ENCODE measurements at places on chromosomes 13 and 19. TPM values are rescaled to one million over a fixed set of nuclear protein-coding genes. Genes with fewer than 3 reads are reported as not detected.

DNA sequence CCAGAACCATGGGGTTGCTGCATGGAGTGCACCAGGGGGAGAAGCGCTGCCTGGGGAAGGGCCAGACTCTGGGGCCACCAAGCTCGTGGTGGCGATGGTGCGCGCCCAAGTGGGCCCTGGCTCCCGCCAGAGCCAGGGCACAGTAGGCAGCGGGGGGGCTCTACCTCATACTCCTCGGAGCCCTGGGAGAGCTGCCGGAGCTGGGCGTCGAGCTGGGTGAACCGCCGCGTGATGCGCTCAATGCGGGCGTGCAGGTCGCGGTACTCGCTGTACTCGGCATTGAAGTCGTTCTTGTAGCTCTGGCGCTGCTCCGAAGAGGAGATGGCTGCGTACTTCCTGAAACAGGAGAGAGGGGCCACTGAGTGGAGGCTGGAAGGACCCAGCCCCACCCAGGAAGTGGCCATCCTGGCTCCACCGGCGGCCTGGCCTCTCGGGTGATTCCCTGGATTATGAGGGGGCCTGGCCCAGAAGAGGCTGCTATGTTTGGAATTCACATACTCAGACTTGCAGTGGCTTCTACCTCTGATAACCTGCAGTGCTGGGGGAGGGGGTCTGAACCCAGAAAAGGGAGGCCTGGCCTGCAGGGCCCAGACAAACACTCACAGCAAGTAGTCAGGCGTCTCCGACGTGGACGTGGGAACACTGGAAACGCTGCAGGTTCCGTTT lies 8.3 kb upstream of the ISYNA1 start:
- DNase-seq, result no peak

DNA sequence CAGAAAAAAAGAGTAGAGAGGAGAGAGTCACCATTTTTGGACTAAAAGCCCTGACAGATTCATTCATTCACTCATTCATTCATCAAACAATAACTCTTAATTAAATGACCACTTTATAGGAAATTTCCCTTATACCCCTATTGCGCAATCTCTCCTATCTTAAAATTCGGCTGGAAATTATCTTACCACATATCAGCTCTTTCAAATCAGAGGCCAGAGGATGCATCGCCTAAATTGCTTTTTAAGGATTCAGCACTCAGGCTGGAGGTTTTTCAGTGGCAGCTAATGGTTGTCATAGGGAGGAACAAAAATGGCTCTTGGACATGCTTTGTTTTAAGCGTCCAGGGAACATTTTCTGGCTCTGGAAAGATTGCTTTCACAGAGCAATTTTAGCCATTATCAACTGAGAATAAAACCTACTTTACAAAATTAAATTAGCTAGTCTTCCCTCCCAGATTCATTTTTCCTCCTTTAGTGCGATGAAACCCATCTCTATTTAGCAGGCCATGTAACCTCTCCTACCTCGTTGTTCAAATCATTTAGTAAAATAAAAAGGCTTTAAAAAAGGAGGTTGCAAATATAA lies 115.2 kb downstream of the OLFM4 start:
- no peak for DNase-seq

GRCh38 chr13:106619688-106620555 lies 52.0 kb upstream of the ARGLU1 start:
- DNase-seq, result no peak

Gene ZNF296
- 0.20 TPM for total RNA-seq

DNA sequence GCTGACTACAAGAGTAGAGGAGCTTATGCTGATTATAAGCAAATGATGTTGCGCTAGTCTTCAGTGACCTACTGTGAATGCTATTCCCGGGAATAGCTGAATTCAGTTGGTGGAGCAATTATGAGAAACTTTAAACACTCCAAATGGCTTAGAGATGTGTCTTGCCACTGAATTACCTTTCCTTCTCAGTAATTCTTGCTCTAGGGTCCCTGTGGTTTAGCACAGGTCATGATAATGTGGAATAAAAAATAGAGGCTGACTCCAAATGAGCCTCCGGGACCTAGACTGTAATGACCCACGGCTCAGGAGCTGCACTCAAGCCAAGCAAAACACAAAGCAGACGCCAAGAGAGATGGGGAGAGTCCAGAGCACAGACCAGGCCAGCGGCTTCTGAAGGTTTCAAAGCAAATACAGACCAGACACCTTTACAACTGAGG lies 124.7 kb downstream of the RGCC start:
- no peak for DNase-seq

DNA sequence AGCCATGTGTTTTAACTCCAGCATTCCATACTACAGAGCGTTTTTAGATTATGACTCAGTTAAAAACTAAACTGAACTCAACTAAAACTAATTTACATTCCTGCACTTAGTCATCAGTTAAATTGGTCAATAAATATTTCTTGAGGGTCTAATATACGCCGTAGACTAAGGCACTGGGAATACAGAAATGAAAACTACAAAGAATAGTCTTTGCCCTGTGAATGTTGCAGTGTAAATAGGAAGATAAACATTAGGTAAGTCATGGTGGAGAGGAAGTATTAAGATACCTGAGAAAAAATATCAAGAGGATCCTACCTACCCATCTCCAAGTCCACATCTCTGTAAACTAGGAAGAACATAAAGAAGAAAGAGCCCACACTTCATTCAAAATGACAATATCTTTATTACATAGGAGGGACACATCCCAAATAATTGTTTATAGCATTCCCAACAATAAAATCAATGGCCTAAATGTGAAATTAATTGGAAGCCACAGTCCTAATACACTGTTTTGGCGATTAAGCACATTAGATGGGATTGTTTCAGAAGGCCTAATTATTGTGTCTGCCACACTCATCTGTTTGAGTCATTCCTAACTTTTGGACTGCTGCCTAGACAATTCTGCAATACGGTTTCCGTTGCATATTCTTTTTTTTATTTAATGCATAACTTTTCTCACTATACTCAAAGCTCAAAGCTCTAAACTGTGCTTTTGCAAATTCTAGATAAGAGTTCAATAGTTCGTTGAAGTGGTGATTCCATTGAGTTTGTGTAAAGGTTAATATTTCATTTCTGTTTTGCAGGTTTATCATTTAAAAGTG lies 52.9 kb downstream of the MBNL2 start:
- DNase-seq, result no peak

Measured in left ventricle myocardium superior (tissue), 1 donor.